ENCODE measurements at places on chromosomes 12 and 14.

GRCh38 chr12:30988646-30989286 lies 62.2 kb downstream of the TSPAN11 start:
- DNase-seq: no peak

DNA sequence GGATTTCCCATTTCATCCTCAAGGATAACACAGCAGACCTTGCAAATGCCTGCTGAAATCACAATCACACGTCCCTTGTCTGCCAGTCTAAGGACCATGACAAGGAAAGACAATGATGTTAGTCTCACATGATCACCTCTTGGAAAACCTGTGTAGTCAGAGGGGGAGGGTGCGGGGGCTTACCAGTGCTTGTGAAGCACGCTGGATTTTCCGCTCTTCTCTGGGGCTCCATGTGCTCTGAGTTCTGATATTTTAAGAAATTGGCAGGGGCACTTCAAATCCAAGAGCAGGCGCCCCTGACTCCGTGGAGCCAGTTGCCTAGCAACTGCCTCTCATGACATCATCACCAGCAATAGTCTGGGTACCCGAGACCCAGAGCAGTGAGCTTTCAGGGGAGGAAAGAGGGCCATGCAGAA lies 200.9 kb upstream of the C14orf180 start:
- DNase-seq: no peak

DNA sequence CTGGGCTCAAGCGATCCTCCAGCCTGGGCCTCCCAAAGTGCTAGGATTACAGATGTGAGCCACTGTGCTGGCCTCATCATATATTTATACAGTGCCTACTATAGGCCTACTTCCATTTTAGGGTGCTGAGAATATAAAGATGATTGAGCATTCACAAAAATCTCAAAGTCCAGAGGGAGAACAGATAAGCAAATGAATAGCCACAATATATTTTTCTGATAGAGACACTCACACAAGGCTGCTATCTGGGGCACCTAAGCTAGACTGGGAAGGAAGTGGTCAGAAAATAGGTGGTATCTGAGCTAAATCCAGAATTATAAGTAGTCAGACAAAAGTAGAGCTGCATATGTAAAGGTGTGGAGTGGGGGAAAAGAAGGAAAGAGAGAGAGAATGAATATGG lies 21.6 kb downstream of the PKP2 start:
- DNase-seq: no peak

DNA sequence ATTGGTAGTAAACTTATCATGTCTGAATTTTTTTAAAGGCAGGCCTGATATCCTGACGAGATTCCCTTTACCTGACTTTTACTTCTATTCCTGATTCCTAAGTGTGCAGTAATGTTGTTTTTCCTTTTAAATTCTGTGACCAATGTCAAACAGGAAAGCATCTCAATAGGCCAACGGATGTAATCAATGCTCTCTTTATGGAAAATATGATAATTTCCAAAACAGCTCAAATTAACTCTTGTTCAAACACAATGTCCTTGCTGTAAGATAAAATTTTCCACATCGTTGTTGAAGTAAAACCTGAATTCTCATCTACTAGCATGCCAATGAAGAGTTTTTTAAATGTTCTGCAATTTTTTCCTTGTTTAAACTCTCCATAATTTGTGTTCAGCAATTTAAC lies 8.0 kb upstream of the TAS2R31 start:
- no peak for DNase-seq
